Epithelial cell of prostate (primary cell): ENCODE measurements at places on chromosomes 4 and X.

DNA sequence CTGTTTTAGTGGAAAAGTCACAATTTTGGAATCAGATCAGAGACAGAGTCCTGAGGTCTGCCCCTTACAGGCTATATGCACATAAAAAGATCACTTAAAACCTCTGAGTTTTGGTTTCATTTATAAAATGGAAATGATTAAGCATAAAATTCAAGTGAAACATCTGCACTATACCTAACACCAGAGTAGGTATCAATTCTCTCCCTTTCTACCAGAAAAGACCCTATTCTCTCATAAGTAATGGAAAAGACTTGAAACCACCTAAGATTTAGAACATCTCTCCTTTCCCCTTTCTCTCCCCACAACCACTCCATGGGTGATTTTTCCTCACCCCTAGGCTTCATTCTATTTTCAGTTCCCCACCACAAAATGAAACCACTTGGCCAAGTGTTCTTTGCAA is 907 bp downstream of the LHFPL1 start:
- DNase-seq = no peak

- no peak for DNase-seq
Observed at GRCh38 chr4:2487632-2488031, 18.7 kb downstream of the RNF4 start.

DNA sequence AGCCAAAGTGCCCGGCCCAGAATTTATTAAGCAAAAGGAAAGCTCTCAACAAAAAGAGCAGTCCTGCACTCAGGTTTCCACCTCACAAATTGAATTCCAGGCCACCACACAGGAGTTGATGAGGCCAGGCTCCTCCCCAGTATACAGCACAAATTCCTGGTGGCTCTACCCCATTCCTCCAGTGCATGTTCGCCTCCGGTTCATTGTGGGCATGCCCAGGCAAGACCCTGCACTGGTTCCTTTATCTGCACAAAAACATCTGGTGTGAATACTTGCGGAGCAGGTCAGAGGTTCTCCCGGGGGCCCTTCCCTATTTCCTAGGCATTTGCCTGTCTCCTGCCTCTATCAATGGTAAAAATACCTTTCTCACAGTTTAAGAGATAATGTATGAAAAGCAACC is 195.2 kb upstream of the ANXA10 start:
- DNase-seq = peak; percentile 95

DNA sequence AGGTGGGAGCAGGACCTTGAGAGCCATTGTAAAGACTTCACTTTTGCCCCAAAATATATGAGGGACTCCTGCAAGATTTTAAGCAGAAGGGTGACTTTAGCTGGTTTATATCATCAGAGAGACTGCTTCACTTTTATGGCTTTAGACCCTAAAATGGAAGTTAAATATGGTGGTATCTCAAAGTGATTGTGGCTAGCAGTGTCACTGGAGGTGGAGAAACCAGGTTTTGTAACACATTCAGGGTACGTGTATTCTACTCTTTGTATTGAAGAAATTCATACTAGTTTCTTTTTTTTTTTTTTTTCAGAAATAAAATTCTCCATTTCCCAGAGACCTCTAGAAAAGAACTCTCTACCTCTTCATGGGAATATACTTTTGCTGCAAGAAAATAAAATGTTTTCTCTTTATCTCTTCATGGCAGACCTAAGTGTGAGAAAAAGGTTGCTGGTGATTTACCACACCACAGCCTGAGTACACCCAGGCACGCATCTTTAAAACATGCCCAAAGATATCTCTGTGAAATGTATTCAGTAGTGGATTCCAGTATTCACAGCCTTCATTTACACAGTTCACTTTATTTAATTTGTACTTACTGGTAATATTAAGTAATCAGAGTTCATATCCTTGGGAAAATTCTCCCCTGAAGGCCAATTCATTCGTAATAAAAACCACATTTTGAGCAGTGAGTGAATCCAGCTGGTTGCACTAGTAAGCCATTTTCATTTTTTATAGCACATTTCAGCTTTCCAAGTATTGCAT is 74.3 kb upstream of the GUCY1A1 start:
- DNase-seq = no peak

DNA sequence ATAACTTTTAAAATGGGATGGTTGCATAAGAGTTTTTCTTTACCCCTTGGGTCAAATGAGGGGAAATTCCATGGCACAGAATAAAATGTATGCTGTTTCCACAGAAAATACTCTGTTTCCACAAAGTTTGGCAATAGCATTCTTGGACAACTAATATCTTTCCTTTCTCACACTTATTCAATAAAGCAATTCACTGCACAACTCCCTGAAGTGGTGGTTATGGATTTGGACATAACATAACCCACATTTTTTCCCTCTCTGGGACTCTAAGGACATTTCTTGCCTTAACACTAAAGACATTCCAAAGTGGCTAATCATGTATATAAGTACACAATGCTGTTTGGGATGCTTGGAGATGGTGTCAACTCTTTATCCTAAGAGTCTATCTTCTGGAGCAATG is 51.7 kb upstream of the GPM6B start:
- DNase-seq = no peak
